Breast epithelium (tissue), 4 donors: ENCODE measurements at places on chromosomes 12 and 14. TPM values are rescaled to one million over a fixed set of nuclear protein-coding genes. Genes with fewer than 3 reads are reported as not detected.

- no peak overlapping the region for H3K4me3 ChIP-seq
- H3K27me3 ChIP-seq: no peaks in the 10 kb centered on the region
- no peak for DNase-seq
- H3K4me1 ChIP-seq: no peaks in the 10 kb centered on the region
These were observed 266.3 kb upstream of the DIO2 start for GRCh38 chr14:80477388-80478160.

DNA sequence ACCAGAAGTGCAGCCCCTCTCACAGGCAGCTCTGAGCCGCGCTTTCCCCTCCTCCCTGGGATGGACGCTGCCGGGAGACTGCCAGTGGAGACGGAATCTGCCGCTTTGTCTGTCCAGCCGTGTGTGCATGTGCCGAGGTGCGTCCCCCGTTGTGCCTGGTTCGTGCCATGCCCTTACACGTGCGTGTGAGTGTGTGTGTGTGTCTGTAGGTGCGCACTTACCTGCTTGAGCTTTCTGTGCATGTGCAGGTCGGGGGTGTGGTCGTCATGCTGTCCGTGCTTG, 12.3 kb upstream of the TAMALIN start:
- H3K27ac ChIP-seq: no peak overlapping the region
- H3K27me3 ChIP-seq: no peaks in the 10 kb centered on the region
- no peak for DNase-seq
- no peaks in the 10 kb centered on the region for H3K4me1 ChIP-seq
- no peaks in the 10 kb centered on the region for H3K36me3 ChIP-seq

- no peaks in the 10 kb centered on the region for H3K4me1 ChIP-seq
- H3K27me3 ChIP-seq: no peaks in the 10 kb centered on the region
- no peak overlapping the region for H3K4me3 ChIP-seq
- no peak overlapping the region for H3K27ac ChIP-seq
- H3K36me3 ChIP-seq: no peaks in the 10 kb centered on the region
- DNase-seq: no peak
These were observed 460.4 kb downstream of the DPF3 start for GRCh38 chr14:72433511-72433910.

- H3K27me3 ChIP-seq: no peaks in the 10 kb centered on the region
- no peaks in the 10 kb centered on the region for H3K4me1 ChIP-seq
- H3K4me3 ChIP-seq: no peak overlapping the region
- H3K27ac ChIP-seq: no peak overlapping the region
These were observed 18.8 kb upstream of the KLRF1 start for GRCh38 chr12:9808504-9808903.

The ACSM4 gene
- total RNA-seq: not detected
